ENCODE measurements at places on chromosomes 4 and X.

DNA sequence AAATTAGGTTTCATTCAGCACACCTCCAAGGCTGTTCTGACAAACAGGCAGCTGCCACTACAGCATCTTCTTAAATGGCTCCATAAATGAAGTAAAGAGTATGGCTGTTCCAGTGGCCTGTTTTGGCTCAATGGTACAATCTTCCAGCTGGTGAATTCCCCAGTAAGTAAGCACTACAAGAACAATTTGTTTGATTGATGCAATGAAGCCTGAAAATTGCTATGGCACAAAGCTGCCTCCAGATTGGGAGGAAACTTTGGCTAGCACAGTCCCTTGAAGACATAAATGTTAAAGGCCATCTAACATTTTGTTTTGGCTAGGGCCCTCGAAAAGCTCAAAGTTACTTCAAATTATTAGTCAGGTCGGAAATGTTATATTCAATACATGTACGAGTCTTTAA is 47.5 kb downstream of the FGF13 start:
- no peak for DNase-seq

- peak; percentile 63 for DNase-seq
Measured at GRCh38 chr4:71732706-71733105, 51.2 kb downstream of the GC start.

DNA sequence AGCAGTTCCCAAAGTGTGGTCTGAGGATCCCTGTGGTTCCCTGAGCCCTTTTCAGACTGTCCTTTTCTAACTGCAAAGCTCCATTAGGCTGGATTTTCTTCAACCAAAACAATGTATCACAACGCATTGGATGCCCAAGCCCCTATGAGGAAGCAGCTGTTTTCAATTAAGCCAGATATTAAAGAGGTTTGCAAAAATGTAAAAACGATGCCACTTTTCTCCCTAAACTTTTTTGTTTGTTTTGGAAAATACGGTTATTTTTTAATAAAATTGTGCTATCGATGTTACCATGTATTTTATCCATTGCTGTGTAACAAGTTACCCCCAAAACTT is 170.4 kb upstream of the BCOR start:
- DNase-seq: no peak

GRCh38 chr4:31422006-31422405 is 701.8 kb downstream of the PCDH7 start:
- no peak for DNase-seq

DNA sequence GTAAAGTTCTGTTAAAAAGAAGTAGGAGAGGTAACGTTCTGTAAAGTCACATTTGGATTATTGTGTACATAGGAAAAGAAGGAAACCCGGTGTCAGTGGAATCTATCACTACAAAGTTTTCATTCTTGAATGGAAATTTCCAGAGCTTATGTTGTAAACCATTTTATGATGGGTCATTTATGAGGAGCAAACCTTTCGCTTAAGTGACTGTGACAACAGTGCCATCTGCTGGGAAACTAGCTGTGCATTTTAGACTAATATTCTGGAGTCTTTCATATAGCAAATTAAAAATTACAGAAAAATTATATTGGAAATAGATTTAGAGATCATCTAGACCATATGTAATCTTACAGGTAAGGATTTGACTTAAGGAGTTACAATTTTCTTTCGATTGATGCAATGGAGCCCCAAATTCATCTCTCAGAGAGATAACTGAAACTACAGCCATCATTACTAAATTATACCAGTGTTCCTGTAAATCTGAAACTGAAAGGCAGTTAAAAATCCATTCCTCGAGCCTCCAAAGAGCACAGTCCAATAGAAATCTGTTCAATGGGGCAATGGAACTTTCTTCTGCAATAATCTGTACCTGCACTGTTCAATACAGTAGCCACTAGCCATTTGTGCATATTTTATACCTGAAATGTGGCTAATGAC is 26.9 kb downstream of the ASB9 start:
- peak; percentile 65 for DNase-seq

GRCh38 chrX:17656035-17656418 is 81.3 kb upstream of the SCML1 start:
- DNase-seq: no peak
